HTR-8/SVneo (cell line): ENCODE measurements at places on chromosomes 7 and 10.

- DNase-seq = no peak
These were observed 143.5 kb upstream of the TRIM24 start for GRCh38 chr7:138316421-138317043.

DNA sequence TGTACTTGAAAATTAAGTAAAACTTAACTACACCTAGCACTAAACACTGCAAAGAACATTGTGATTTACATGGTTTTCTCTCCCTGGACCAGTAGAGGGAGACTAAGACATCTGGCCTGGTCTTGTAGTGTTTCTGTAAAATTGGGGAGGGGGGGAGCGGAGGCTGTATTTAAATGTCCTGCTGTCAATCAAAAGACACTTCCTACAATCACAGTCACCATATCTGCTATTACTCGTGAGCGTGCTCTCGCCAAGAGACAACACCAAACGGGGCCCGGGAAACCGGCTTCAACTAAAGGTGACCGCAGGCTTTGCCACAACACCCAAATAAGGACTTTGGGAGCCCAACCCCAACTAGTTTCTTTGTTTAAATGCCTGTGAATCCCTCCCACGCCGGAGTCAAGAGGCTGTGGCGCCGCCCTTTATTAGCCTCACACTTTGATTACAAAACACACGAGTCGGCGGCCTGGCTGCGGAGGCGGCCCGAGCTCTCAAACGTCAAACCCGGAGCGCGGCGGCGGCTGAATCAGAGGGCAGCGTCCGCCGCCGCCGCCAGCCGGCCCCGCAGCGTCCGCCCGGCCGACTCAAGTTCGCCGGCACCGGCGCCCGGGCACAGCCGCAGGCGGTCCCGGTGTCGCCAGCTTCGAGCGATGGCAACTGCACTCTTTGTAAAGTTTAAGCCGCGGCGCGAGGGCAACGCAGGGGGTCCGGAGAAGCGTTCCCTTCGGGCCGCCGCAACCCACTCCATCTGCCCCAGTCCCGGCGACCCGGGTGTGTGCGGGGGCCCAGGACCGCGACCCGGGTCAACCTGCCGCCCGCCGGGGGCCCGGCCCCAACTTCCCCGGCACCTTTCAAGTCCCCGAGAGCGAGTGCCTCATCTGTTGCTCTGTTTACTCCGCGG is 1.3 kb downstream of the KDM7A start:
- peak; percentile 84 for DNase-seq

- no peak for DNase-seq
These were observed 35.7 kb upstream of the DYNC1I1 start for GRCh38 chr7:95736635-95737034.

- no peak for DNase-seq
These were observed 394.7 kb downstream of the TFEC start for GRCh38 chr7:115635876-115636275.

- DNase-seq = no peak
These were observed 55.6 kb downstream of the NRF1 start for GRCh38 chr7:129667116-129667515.

- peak; percentile 65 for DNase-seq
These were observed at the start of gene PITX3 for GRCh38 chr10:102241444-102242117. Gene PITX3 (minus strand): TSS chr10:102241512. CDS start chr10:102232080, 9,432 bp downstream.

GRCh38 chr7:68439897-68440296 is 1158.4 kb upstream of the AUTS2 start:
- no peak for DNase-seq

DNA sequence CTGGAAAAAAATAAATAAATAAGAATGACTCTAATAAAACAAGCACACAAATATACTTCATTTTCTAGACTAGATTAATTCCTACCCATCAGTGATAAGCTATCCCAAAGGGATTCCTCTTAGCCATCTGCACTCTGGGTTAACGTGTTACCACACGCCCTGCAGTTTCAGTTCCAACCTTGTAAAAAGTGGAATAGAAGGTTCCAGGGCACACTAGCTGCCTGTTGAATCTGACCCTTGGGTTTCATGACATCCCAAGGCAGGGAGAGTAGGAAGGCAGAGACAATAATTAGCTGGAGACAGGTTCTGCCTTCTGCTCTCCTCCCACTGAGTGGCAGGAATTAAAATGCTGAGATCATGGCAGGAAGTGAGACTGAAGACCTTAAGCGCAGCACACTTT is 33.5 kb downstream of the SLC37A3 start:
- DNase-seq = no peak

GRCh38 chr7:154415709-154416399 is 363.7 kb downstream of the DPP6 start:
- DNase-seq = no peak

- no peak for DNase-seq
These were observed 559.0 kb upstream of the NRP1 start for GRCh38 chr10:33893506-33893905.

- no peak for DNase-seq
These were observed 29.1 kb downstream of the TRUB1 start for GRCh38 chr10:114967071-114967470.

DNA sequence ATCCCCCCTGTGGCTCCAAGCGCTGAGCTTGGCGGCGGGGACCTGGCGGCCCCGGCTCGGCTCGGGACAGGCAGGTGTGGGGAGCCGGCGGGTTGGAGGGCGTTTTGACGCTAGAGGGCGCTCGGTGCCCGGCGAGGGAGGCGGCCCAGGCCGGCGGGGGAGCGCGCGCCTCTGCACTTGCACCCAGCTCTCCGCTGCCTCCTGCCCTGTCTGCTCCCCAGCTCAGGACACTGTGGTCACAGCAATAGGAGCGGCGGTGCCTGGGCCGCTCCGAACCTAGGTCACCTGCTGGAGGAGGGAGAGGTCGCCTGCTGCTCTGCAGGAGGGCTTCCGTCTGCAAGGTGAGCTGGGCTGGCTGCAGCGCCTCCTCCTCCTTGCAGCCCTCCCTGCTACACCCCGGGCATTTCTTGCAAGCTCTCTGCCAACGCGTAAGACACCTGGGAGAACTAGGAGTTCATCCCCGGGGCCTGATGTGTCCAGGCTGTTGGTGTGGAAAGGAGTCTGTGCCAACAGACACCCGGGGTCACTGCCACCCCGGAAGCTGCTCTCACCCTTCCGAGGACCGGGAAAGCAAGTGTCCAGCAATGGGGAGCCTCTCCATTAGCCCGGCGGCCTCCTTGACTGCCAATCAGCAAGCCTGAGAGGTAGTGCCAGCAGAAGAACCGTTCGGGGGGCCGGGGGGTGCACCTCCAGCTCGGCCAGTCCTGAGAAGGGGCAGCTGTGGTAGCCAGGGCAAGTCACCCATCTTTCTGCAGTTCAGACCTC is 620.4 kb downstream of the GALNT17 start:
- no peak for DNase-seq

DNA sequence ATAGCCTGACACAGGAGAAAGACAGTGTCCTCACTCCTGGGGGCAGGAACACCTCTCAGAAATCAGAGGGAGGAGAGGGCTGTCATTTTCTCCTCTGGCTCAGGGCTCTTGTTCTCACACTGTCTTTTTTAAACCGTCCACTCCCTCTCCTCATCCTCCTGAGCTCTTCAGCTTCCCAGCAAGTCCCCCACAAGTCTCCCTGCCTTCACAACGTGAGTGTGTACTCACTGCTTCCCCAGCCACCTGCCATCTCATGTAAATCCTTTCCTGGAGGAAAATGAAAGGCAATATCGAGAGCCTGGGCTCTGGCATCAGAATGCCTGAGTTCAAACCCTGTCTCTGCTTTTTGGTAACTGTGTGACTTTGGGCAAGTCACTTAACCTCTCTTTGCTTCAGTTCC is 5.7 kb downstream of the LLCFC1 start:
- DNase-seq = no peak

GRCh38 chr10:98258683-98259454 is 9.1 kb downstream of the LOXL4 start:
- no peak for DNase-seq

DNA sequence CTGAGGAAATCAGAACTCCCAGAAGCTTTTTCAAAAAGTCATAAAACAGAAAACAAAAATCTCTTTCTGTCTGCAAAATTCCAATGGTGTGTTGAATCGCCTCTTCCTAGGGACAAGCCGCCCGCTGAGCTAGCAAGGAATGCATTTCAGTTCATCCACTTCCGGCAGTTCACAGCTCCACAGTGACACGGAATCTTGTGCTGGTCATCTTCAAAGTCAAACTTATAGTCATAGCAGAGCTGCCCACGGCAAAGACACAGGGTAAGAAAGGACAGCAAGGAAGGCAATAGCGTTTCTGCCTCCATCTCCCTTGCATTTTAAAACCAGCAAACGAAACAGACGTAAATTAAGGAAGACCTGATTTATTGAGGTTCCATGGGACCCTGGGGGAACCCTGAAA is 111.2 kb downstream of the GALNT11 start:
- DNase-seq = no peak

- DNase-seq = no peak
These were observed 87.9 kb downstream of the FZD1 start for GRCh38 chr7:91352091-91352490.

GRCh38 chr10:127840884-127841283 is 51.9 kb downstream of the CLRN3 start:
- no peak for DNase-seq

- no peak for DNase-seq
These were observed 43.0 kb downstream of the SLC25A40 start for GRCh38 chr7:87833130-87833529.

DNA sequence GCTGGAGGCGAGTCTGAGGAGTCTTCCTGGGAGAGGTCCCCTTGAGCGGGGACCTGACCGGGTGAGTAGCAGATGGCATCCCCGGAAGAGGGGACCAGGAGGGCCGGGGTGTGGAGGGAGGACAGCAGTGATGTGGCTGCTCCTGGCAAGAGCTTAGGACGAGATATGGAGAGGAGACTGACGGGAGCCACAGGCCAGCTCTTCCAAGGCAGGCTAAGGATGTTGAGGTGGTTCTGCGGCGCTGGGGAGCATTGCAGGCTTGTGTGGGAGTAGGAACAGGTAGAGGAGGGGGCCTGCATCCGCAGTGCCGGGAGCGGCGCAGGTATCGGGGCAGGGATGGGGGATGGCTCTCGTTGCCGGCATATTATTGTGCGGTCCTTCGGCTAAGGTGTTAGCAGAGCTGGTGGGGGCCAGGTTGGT is 76.7 kb upstream of the ANLN start:
- no peak for DNase-seq

DNA sequence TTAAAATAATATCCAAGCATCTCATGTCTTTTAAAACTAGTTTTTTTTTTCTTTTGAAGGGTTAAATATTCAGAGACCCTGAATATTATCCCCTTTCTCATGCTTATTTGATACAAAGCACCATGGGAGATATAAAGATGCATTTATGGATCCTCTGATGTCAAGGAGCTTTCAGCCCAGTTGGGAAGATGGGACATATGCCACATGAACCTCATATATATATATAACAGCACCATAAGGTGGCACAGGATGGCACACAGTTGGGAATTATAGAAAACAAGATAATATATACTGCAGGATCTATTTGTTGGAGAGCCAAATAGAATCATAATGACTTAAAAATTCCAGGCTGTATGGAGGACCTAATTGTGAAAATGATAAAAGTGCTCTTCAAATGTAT is 185.4 kb upstream of the IMMP2L start:
- DNase-seq = no peak

DNA sequence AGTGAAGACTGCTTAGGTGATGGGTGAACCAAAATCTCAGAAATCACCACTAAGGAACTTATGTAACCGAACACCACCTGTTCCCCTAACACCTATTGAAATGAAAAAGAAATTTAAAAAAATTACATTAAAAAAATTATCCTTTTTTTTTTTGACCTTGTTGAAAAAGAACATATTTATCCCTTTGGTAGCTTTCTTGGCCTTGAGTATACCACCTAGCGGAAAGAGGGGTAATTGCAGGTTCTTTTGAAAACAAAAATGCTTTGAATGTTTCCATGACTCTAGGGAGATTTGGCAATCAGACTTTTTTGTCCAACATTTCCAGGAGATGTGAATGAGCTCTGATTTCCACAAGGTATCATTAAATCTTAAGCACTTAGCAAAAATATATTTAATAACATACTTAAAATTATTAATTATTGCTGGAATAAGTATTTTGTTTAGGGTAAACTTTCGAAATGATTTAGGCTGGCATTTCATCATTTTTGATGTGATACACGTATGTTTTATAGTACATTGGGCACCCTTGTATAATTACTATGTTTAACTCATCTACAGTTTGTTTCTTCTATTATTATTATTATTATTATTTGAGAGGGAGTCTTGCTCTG is 47.0 kb upstream of the ELMO1 start:
- DNase-seq = peak; percentile 5

DNA sequence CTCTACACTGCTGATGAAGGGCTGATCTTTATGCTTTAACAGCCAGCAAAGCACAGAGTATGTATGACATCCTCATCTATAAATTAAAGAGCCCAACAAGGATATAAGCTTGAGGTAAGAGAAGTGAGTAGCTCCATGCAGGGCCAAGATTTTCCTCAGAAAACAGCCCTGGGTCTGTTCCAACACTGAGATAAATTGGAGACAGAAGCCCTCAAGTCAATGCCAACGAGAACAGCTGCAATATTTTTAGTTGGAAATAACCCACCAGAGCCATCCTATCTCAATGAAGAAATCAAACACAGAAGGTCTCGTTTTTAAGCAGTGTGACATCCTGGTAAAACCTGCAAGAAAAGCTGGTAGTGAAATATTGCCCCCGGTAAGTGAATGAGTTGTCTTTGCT is 297.0 kb upstream of the AUTS2 start:
- no peak for DNase-seq

- DNase-seq = no peak
These were observed 30.1 kb upstream of the TNPO3 start for GRCh38 chr7:129084801-129085551.

GRCh38 chr7:115033917-115034459 is 112.1 kb downstream of the MDFIC start:
- DNase-seq = no peak

DNA sequence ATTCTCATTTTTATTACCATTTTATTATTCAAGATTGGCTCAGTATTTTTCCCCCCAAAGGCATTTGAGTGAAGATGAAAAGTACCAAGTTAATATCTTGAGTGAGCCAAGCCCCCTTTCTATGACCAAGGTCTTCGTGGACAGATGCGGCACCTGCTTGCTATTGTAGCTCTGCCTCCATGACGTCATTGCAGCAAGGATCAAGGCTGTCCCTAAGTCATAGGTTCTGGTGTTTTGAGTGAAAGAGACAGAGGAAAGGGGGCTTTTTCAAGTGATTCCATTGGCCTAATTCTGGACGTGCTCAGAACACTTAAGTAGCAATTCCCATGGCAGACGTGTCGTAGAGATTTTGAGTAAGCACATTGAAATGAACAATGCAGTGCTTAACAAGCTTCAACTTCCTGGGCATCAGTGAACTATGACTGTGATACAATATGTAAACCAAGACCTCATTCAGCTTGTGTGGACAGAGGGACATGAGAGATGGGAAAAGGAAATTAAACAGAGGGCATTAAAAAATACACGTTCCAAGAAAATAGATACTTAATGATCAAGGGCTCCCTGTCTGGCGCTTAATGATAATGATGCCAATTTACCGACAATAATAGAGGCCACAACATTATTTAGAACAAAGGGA is 248.7 kb upstream of the NPVF start:
- DNase-seq = no peak

- DNase-seq = no peak
These were observed 8.3 kb downstream of the TLL2 start for GRCh38 chr10:96505150-96506136.

DNA sequence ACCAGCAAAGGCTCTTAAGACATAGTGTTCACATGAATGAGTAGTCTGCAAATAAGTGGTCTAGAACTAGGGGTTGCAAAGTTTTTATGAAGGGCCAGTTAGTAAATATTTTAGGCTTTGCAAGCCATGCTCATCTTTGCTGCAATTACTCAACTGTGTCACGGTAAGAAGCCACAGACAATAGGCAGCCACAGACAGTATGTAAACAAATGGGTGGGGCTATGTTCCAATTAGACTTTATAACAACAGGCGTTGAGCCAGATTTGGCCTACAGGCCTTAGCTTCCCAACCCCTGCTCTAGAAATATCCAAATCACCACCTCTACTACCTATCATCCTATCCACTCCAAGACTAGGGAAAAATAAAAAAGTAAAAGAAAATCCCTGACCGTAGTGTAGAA is 9.2 kb downstream of the IKZF5 start:
- no peak for DNase-seq
